ENCODE measurements at places on chromosomes 12 and 14.

- DNase-seq: no peak
Measured at GRCh38 chr14:93132472-93133065, 16.8 kb upstream of the ITPK1 start.

DNA sequence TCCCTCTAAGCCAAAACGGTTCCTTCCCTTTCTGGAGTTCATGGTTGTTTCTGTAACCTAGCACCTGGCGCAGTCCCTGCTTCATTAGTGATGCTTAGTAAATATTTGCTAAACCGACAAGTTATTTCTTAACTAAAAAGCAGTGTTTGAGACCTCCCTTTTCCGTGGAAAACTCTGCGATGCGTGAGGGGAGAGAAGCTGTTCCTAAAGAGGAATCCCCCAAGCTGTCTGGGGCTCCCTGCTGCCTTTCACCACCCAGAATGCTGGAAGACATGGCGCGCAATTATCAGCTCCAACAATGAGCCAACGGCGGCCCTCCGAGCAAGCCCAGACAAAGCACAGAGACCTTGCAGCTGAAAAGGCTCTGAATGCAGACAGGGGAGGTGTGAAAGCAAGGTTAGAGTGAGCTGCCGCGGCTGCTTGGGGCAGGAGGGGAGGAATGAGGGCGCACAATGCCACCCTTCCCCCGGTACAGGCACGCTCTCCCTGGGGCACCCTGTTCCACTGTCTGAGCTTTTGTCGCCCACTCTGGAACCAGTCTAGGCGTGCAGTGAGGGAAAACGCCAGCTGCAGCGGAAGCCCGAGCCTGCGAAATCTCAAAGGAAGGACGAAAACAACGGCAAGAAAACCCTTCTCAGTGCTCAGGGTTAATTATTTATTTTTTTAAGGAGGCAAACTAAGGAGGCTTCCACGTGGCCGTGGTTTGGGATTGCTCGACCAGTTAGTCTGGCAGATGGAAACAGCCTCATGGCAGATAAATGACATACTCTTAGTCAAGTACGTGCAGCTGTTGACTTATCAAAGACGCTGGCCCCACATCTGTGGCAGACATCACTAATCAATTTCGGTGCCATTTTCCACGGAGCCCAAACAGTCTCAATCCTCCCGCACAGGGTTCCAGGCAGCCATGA is 66.3 kb downstream of the RBM19 start:
- DNase-seq: no peak

DNA sequence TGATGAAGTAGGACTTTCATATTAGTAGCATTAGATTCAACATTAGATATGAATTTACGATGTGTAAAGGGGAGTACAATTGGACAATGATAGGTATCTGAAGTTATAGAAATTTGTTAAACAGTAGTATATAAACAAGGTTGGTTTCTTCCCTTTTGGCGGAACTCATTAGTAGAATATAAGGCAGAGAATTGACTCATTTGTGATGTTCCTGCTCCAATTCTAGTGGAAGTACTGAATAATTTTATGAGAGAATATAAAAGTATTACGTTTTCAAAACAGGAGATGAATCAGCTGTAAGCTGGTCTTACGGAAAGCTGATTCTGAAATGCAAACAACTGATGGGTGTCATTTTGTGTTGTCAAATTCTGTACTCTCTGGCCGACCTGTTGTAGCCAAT is 13.4 kb downstream of the ZC3H14 start:
- no peak for DNase-seq

- no peak for DNase-seq
Measured at GRCh38 chr14:99749142-99749541, 44.1 kb upstream of the EML1 start.

- DNase-seq: no peak
Measured at GRCh38 chr12:21552635-21553328, 26.7 kb downstream of the SPX start.

- DNase-seq: peak; percentile 30
Measured at GRCh38 chr14:68628605-68629310, 164.1 kb downstream of the ZFP36L1 start.

DNA sequence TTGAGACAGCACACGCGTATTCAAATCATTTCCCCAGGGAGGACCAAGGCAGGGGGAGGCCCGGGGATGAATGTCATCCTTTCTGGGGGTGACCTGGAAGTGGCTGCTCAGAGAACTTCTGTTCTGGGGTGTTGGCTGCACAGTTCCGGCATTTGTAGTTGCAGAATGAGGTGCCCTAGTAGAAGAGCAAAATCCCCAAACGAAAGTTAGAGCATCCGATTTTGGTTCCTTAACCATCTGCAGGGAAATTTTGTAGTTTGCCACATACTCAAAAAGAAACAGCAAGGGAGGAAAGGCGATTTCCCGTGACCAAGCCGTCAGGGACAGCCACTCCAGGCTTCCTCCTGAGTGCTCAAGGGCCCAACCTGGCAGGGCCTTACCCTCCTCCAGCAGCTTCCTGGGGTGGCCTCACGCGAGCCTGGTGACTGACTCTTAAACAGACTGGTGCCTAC is 13.0 kb upstream of the TRAF3 start:
- no peak for DNase-seq

Measured in T-helper 1 cell (primary cell).